ENCODE measurements at places on chromosomes 6 and 20. TPM values are rescaled to one million over a fixed set of nuclear protein-coding genes. Genes with fewer than 3 reads are reported as not detected.
A peak's percentile ranks its signal among the peaks of the same experiment; 100 is the strongest.

DNA sequence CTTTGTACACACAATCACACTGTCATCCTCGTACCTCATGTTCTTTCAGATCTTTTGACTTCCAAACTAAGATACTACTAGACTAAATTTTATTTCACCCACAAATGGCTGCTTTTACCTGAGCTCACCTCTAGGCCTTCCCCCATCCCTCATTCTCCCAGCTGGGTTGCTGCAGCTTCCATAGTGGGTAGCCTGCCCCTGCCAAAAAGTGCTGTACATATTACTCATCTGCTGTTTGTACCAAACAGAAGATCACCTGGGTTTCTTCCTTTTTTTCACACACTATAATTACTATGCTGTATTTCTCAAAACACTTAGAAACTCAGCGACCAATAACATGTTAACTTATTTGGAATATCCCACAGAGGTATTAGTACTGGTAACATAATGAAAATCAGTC, 267.6 kb upstream of the PRDM1 start:
- DNase-seq: no peak

Gene ZNF831
- total RNA-seq: 0.57 TPM

Gene SLC52A3
- total RNA-seq: 3.6 TPM

DNA sequence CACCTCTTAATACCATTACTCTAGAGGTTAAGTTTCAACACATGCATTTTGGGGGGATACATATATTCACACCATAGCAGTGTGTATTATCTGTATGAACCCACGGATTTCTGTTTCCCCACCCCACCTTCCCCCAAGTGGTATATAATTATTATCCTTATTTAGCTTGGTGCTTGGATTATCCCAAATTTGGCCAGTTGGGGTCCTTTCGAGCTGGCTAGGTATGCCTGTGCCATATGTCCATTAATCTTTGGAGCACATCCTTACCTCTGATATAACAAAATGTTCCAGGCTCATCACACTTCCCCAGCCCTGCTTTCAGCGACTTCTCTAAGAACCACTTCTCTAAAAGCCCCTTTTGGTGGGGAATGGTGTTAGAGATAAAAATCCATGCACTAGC, 118.7 kb upstream of the MLIP start:
- DNase-seq: no peak

Gene PCIF1
- total RNA-seq: 27.3 TPM

- peak; percentile 57 for DNase-seq
Observed at GRCh38 chr20:61734733-61735502, 330.8 kb downstream of the TAF4 start.

DNA sequence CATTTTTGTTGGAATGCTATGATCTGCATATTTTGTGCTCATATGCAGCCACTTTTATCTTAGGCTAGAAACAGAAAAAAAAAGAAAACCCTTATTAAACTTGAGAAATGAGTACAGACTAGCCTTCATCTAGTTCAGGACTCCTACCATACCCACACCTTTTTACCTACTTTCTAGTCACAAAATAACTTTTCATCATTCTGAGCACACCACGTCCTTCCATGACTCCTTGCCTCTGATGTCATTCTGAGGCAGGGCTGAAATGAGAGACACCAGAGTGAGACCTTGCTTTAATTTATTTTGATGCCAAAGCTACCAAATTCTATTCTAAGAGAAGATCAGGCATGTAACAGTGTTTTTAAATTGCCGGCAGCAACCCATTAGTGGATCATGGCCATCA, 38.8 kb downstream of the SNX3 start:
- no peak for DNase-seq

Gene RPP40
- total RNA-seq: 5.0 TPM

Data from posterior vena cava (tissue), 2 donors.